ENCODE measurements at places on chromosomes 13 and 19. TPM values are rescaled to one million over a fixed set of nuclear protein-coding genes. Genes with fewer than 3 reads are reported as not detected.

ZNF414 gene
- total RNA-seq: 15.6 TPM

P2RY11 gene
- 2.4 TPM for total RNA-seq

MTUS2 gene
- total RNA-seq: not detected

CEACAM8 gene
- total RNA-seq: 0.98 TPM

ODAD3 gene
- not detected for total RNA-seq

SERP2 gene
- total RNA-seq: 3.1 TPM

SLC46A3 gene
- total RNA-seq: 23.5 TPM

ZNF415 gene
- 7.5 TPM for total RNA-seq

PPM1N gene
- not detected for total RNA-seq

ZNF69 gene
- total RNA-seq: 10.3 TPM

NKPD1 gene
- total RNA-seq: not detected

TMEM143 gene
- 16.0 TPM for total RNA-seq

ITGBL1 gene
- total RNA-seq: 8.3 TPM

RASIP1 gene
- total RNA-seq: 11.9 TPM

ZBTB32 gene
- 0.33 TPM for total RNA-seq

ZNF813 gene
- total RNA-seq: 3.0 TPM

SH2D3A gene
- total RNA-seq: 0.85 TPM

PNMA8C gene
- total RNA-seq: not detected

NALCN gene
- total RNA-seq: 1.3 TPM
